NCI-H345 (cell line): ENCODE measurements at places on chromosomes 16 and 17.
A peak's percentile ranks its signal among the peaks of the same experiment; 100 is the strongest.

GRCh38 chr16:2284797-2285576 is 17.1 kb upstream of the RNPS1 start:
- no peak for DNase-seq

DNA sequence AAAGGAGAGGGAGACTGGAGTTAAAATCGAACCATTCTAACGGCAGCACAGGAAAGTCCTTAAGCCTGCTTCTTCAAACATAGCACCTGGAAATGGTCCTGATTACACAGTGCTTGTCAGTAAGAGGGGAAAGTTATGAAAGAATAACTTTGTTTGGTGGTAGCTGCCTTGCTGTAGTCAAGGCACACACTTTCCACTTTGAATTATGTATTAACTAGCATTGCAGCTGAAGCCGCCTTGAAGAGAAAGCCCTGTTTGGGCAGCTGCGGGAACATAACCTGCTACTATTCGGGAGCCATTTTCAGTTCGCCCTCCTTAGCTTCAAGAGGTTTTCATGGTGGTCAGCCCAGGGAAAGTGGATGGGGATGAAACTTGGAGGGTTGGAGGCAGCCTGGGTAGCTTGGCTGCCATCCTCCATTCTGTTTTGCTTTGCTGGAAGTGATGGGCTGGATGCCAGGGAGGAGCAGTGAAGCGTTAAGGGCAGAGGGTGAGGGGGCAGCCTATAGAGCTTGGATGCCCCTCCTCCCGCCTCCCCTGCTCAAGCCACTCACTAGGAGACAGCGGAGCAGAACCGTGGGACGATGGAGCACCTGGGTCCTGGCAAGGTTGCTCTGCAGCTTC is 5.3 kb upstream of the HAS3 start:
- DNase-seq, result peak; percentile 55

GRCh38 chr17:63694950-63695773 is 4.8 kb downstream of the LIMD2 start:
- DNase-seq, result no peak

DNA sequence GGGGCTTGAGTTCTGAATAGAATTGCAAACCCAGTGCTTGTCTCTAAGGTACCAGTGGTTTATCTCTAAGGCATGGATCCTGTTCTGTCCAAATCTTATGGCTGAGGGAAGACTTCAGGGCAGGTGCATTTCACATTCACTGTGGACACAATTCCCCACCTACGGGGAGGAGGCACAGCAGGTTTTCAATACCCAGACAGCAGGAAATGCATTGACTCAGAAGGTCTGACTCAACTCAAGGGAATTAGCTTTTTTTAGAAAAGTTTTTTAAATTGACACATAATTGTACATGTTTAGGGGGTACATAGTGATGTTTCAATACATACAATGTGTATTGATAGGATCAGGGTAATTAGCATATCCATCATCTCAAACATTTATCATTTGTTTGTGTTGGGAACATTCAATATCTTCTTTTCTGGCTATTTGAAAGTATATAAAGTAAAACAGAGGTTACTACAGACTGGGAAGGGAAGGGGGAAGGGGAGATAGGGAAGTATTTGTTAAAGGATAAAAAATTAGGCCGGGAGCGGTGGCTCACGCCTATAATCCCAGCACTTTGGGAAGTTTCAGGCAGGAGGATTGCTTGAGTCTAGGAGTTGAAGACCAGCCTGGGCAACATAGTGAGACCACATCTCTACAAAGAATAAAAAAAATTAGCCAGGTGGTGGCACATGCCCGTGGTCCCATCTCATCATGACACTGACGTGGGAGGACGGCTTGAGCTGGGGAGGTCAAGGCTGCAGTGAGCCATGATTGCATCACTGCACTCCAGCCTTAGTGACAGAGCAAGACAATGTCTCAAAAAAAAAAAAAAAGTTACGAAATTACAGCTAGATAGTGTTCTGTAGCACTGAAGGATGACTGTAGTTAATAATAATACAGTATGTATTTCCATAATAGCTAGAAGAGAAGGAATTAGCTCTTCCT is 54.9 kb downstream of the RGS9 start:
- DNase-seq, result no peak

- DNase-seq, result no peak
Observed at GRCh38 chr17:48973806-48974205, 5.4 kb upstream of the GIP start.

DNA sequence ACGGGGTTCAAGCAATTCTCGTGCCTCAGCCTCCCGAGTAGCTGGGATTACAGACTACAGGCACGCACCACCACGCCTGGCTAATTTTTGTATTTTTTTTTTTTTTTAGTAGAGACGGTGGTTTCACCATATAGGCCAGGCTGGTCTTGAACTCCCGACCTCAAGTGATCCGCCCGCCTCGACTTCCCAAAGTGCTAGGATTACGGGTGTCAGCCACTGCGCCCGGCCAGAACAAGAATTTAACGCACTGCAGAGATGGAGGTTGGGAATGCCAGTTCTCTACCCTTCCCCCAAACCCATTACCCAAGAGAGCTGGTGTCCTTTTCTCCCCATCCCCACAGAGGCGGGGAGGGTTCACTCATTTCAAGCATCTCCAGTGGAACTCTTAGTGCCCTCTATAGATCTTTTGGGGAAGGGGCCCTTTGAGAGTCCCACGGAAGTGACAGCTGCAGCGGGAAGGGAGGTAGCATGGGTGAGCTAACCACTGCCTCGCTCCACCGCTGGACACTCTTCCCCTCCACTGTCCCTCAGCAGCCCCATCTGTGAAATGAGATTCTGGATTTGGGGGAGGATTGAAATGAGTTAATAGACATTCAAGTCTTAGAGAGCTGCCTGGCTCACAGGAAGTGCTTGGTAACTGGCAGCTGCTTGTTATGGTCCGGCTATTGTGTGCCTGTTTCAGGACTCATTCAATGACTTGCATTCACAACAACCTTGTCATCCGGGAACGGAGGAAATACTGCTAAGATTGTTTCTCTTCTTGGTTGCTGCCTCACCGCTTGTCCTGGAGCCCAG is 3.5 kb upstream of the UBALD2 start:
- no peak for DNase-seq

DNA sequence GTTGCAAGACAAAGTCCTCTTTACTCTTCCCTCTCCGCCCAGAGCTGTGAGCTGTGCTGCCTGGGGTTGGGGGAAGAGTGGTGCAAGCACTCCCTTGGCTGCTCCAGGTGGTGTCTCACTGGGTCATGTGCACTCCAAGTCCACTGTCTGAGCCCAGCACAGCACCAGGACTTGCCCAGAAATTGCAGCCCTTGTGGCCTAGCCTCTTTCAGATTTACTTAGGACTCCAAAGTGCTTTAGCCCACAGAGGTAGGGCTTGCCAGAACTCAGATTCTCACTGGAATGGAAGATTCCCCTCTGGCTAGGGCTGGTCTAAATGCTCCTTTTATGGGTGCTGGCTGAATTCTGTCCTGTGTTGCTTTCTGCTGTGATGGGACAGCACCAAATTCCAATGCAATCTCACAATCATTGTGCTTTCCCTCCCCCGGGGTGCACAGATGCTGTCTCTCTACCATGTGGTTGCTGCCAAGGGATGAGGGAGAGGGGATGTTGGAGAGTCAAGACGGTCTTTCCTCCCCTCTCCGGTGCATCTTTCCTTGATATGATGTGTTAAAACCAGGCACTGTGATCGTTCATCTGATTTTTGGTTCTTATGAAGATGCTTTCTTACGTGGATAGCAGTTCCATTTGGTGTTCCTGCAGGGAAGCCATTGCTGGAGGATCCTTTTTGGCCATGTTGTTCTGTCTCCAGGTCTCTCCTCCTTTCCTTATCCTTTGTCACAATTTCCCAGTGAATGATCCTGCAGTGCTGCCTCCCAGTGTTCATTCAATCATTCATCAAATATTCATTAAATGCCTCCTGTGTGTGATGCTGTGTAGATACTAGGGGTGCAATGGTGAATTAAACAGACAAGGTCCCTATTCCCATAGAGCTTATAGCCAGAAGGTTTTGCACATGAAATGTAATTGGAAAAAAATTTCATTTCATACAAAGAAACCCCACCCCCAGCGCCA is 216.3 kb downstream of the SPECC1 start:
- no peak for DNase-seq

GRCh38 chr17:9421525-9421924 is 154.1 kb downstream of the STX8 start:
- DNase-seq, result no peak

GRCh38 chr17:50627782-50628601 is 6.7 kb upstream of the ABCC3 start:
- DNase-seq, result peak; percentile 28

GRCh38 chr16:85689285-85689949 is 663 bp upstream of the GINS2 start:
- peak; percentile 57 for DNase-seq

GRCh38 chr17:57670769-57671569 is 74.1 kb downstream of the CCDC182 start:
- no peak for DNase-seq

DNA sequence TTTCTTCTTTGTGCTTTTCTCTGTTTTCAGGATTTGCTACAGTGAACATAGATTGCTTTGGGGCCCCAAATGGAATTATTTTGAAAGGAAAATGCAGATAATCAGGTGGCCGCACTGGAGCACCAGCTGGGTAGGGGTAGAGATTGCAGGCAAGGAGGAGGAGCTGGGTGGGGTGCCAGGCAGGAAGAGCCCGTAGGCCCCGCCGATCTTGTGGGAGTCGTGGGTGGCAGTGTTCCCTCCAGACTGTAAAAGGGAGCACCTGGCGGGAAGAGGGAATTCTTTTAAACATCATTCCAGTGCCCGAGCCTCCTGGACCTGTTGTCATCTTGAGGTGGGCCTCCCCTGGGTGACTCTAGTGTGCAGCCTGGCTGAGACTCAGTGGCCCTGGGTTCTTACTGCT is 1.2 kb downstream of the STH start:
- no peak for DNase-seq

DNA sequence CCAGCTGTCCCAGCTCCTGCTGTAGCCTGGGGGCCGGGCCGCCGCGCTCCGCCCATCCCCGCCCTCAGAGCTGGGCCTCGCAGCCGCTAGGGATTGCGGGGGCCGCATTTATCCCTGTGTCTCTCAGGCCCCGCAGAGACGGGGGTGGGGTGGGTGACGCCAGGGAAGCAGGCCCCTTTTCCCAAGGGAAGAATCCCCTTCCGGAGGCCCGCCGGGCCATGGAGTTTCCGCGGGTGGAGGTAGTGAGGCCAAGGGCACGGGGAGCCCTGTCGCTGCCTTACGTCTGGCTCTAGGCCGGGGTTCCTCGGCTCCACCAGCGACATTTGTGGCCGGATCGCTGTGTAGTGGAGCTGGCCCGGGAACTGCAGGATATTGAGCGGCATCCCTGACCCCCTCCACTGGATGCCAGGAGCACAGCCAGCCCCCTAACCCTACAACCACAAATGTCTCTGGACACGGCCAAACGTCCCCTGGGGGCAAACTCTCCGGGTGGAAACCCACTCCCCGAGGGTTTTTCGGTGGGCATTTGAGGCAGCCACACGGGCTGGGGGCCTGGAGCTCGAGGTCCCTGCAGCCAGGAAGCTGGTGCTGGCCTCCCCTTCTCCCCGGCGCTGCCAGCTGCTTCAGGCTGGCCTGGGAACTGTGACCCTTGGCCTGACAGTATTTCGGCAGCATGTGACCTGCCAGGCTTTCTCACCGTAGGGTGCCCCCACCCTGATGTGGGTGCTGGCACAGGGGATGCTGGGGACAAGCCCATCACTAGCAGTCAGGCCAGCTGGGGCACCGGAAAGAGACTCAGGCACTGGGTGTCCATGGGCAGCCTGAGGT is 12.0 kb upstream of the CD300A start:
- peak; percentile 92 for DNase-seq
